ENCODE measurements at places on chromosomes 3 and 15. TPM values are rescaled to one million over a fixed set of nuclear protein-coding genes. Genes with fewer than 3 reads are reported as not detected.

- no peak for DNase-seq
These were observed 25.6 kb downstream of the MITF start for GRCh38 chr3:69764861-69765260.

DNA sequence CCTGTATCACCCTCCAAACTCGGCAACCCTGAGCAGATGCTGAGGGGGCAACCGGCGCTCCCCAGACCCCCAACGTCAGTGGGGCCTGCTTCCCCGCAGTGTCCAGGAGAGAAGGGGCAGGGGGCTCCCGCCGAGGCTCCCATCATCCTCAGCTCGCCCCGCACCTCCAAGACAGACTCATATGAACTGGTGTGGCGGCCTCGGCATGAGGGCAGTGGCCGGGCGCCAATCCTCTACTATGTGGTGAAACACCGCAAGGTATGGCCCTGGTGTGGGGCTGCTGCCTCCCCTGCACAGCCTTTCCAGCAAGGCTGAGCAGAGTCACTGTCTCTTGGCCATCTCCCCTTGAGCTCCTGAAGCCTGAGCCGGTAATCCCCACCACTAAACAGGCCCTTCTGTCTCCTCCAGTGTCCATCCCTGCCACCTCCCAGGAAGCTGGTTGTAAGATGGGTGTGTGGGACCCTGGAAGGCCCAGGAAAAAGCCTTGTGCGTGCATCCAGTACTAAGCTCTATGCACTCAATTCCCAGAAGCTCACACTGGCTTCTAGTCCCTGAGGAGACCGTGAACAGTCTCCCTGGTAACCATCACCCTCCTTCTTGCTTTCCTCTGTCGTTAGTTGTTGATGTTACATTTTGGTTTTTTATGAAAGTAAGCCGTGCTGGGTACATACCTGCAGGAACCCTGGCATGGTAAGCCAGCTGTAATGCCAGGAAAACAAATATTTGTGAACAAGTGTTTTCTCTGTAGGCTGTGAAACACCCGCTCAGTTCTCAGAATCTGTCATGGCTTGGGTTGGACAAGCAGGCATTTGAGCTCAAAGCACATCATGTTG lies 63.3 kb downstream of the BOC start:
- no peak for DNase-seq

FAH gene
- total RNA-seq, result 90.5 TPM

STRIT1 gene
- total RNA-seq, result not detected

CCR8 gene
- total RNA-seq, result 5.7 TPM

DNA sequence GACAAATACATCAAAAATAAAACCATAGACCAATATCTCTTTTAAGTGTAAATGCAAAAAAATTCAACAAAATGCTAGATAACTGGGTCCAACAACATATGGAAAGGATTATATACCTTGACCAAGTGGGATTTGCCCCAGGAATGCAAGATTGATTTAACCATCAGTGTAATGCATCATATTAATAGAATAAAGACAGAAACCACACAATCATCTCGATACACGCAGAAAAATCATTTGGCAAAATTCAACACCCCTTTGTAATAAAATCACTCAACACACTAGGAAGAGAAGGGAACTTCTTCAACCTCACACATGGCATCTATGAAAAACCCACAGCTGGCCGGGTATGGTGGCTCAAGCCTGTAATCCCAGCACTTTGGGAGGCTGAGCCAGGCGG lies 19.5 kb downstream of the GREM1 start:
- DNase-seq, result no peak

MITF gene
- 0.52 TPM for total RNA-seq

GRCh38 chr15:99014803-99015697 lies 7.5 kb upstream of the PGPEP1L start:
- DNase-seq, result peak; percentile 87

RETNLB gene
- total RNA-seq, result not detected

DNA sequence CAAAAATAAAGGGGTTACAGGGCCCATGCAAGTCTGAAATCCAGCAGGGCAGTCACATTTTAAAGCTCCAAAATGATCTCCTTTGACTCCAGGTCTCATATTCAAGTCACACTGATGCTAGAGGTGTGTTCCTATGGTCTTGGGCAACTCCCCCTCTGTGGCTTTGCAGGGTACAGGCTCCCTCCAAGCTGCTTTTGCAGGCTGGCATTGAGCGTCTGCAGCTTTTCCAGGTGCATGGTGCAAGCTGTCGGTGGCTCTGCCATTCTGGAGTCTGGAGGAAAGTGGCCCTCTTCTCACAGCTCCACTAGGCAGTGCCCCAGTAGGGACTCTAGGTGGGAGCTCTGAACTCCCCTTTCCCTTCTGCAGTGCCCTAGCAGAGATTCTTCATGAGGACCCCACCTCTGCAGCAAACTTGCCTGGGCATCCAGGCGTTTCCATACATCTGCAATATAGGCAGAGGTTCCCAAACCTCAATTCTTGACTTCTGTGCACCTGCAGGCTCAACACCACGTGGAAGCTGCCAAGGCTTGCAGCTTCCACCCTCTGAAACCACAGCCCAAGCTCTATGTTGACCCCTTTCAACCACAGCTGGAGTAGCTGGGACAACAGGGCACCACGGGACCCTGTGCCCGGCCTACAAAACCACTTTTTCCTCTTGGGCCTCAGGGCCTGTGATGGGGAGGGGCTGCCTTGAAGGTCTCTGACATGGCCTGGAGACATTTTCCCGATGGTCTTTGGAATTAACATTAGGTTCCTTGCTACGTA lies 80.1 kb upstream of the PLSCR5 start:
- DNase-seq, result no peak

GRCh38 chr15:98330258-98330657 lies 318.1 kb upstream of the IGF1R start:
- no peak for DNase-seq
